Tongue (tissue), 3 donors: ENCODE measurements at places on chromosomes 2 and 18. TPM values are rescaled to one million over a fixed set of nuclear protein-coding genes. Genes with fewer than 3 reads are reported as not detected.
A peak's percentile ranks its signal among the peaks of the same experiment; 100 is the strongest.

- DNase-seq, result no peak
These were observed 124.1 kb upstream of the FIGN start for GRCh38 chr2:163859951-163860350.

- no peak for DNase-seq
These were observed 12.3 kb downstream of the KLF7 start for GRCh38 chr2:207153266-207153975.

GRCh38 chr2:97870396-97870843 lies 125.3 kb downstream of the TMEM131 start:
- peak; percentile 67 for DNase-seq

GRCh38 chr2:176931588-176932563 lies 280.7 kb upstream of the HNRNPA3 start:
- DNase-seq, result peak; percentile 28

DNA sequence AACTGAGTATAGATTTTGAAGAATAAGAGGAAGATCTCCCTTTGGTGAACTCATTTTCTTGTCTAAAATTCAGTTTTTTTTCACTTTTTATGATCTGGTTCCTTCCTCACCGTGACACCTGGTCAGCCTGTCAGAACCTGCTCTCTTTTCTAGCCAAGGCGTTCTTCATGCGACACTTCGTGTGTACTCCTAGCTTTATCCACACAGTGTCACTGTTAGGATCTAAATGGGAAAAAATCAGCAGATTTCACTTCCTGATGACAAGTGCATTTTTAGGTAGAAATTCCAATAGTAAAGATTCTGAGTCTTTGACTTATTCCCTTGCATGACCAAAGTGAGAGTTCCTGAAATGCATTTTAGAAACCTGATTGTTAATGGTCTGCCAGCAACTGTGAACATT lies 89.8 kb downstream of the KLHL14 start:
- DNase-seq, result no peak

DNA sequence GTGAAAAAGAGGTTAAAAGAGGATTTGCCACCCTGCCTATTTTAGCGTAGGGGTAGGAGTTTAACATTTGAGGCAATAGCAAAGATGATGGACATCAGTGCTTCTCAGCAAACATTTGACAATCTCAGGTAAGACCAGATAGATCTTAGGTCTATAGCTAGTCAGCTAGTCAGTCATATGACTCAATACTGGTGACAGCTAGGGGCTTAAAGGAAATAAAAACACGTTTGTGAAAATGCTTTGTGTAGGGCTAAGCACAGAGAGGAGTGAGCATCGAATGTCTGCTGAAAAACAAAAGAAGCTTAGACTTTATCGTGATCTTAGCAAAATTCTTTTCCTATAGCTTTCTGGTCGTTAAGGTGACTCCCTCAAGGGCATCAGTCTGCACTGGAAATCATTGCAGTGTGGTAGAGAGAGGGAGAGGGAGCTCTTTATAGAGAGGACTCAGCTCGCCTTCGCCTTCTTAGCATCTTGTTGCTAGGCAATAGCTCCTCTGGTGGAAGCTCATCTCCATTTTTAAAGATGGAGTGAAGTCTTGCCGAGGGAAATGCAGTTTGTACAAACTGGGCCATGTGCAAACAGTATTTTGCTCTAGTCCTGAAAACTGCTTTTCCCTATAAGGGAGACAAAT lies 62.8 kb upstream of the SLC38A11 start:
- DNase-seq, result peak; percentile 4

DNA sequence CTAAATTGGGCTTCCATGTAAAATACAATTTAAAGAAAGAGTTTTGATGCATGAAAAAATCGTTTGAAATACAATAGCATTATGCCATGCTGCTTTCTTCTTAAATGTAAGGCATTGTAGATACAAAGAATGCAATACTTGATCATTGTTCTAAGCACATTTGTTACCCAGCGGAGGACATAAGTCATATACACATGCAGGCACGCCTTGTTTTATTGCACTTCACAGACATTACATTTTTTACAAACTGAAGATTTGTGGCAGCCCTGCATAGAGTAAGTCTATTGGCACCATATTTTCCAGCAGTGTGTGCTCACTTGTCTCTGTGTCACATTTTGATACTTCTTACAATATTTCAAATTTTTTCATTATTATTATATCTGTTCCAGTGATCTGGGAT lies 345.0 kb downstream of the CLIP4 start:
- DNase-seq, result no peak

The UGT1A9 gene
- not detected for total RNA-seq

The OSBPL6 gene
- total RNA-seq, result 12.0 TPM

- peak; percentile 62 for DNase-seq
These were observed 578 bp downstream of the IWS1 start for GRCh38 chr2:127525691-127526131.

GRCh38 chr2:176455816-176456291 lies 186.6 kb downstream of the MTX2 start:
- DNase-seq, result peak; percentile 82

- no peak for DNase-seq
These were observed 1269.0 kb upstream of the DDX18 start for GRCh38 chr2:116545286-116546068.

GRCh38 chr18:31252522-31252921 lies 65.4 kb upstream of the DSG1 start:
- DNase-seq, result no peak

- no peak for DNase-seq
These were observed 294.4 kb downstream of the ZNF521 start for GRCh38 chr18:25057491-25058050.

DNA sequence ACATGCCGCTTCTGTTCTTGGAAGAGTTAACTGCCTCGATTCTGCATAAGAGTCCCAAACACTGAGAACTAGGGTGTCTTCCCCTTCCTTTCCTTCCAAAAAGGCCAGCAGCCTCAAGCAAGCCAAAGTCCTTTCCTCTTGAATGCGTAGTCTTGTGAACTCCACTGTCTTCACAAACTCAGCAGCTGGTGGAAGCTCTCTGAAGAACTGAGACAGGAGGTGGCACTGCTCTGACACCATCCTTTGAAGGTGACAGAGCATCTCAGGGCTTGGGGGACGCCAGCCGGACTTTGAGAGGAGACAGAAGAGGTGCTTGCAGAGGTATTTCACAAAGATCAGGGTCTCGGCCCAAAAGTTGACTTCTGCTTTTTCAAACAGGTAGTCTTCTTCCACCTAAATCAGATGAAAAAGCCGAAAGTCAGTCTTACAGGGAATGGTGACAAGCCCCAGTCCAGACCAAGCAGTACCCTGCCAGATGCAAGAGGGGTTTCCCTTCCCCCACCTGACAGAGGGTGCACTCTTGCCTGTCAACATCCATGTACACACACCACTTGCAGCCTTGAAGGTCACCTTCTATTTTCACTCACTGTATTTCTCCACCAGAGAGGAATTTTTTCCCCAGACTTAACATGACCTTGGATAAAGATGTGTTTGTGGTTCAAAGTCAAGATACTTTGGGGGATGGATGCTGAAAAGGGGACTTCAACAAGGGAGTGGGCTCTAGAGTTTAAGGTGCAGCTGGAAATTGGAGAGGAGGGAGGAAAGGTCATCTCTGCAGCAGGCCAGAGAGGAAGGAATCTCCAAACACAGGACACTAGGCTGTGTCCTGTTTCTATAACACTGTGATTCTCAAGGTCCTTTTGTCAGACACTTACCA lies 4.8 kb upstream of the ZFP36L2 start:
- no peak for DNase-seq

- no peak for DNase-seq
These were observed 86.6 kb upstream of the RGPD5 start for GRCh38 chr2:109707281-109708147.

- DNase-seq, result no peak
These were observed 68.2 kb upstream of the HPCAL1 start for GRCh38 chr2:10234409-10235094.

- no peak for DNase-seq
These were observed 46.6 kb downstream of the VAPA start for GRCh38 chr18:9960258-9960904.

DNA sequence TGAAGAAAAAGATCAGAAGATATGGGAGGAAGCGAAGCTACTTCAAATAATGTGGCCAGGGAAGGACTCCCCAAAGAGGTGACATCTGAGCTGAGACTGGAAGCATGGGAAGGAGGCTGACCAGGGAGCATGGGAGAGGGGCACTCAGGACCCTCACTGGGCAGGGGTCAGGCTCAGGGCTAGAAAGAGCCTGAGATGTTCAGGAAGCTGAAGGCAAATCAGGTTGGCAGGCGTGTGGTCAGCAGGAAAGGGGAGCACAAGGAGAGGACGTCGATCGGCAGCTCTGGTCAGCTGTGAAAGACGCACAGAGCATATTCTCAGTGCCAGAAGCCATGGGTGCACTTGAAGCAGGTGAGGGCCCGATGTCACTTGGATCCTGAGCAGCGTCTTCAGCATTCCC lies 38.2 kb upstream of the KLHL29 start:
- DNase-seq, result no peak

DNA sequence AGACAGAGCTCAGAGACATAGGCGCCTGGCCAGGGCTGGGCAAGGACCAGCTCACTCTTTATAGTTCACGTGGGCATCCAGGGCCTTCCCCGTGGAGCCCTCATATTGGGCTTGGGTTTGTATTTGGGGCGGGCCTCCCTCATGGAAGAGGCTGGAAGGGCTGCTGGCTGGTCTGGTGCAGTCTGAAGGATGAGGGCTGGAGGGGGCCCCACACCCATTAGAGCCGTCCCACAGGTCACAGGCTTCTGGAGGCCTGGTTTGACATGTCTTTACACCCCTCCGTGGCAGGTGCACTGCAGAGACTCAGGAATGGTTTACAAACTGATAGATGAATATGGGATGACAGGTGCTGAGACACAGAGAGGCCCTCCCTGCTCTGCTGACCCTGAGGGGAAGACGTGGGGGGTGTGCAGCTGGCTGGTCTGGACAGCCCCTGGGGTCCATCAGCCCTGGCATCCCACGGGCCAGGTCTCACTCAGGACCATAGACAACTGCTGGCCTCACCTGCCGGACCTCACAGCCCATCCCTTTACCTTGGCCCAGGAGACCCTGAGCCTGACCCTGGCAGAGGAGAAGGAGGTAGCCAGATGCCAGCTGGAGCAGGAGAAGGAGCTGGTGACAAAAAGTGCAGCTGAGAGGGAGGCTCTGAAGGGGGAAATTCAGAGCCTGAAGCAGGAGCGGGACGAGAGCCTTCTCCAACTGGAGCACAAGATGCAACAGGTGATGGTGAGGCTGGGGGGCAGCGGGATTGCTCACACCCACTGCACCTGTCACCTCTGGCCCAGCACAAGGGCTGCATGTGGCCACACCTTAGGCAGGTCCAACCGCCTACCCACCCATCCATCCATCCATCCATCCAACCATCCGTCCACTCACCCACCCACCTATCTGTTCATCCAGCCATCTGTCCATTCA lies 43.9 kb downstream of the CROCC2 start:
- no peak for DNase-seq

The EPC2 gene
- 45.2 TPM for total RNA-seq

The C2orf66 gene
- not detected for total RNA-seq

- no peak for DNase-seq
These were observed 52.3 kb downstream of the C18orf63 start for GRCh38 chr18:74367905-74368304.

DNA sequence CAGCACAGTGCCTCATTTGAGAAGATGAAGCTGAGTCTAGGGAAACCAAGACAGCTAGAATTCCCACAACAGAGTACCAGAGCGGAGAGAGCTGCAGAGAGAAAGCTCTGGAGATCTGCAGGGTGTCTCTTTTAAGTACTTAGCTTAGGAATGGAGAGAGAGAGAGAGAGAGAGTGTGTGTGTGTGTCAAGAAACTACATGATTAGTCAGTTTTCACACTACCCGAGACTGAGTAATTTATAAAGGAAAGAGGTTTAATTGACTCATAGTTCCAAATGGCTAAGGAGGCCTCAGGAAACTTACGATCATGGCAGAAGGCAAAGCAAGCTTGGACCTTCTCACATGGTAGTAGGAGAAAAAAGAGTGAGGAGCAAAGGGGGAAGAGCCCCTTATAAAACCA lies 64.0 kb downstream of the HIBCH start:
- DNase-seq, result no peak

The CAPN14 gene
- 20.5 TPM for total RNA-seq

DNA sequence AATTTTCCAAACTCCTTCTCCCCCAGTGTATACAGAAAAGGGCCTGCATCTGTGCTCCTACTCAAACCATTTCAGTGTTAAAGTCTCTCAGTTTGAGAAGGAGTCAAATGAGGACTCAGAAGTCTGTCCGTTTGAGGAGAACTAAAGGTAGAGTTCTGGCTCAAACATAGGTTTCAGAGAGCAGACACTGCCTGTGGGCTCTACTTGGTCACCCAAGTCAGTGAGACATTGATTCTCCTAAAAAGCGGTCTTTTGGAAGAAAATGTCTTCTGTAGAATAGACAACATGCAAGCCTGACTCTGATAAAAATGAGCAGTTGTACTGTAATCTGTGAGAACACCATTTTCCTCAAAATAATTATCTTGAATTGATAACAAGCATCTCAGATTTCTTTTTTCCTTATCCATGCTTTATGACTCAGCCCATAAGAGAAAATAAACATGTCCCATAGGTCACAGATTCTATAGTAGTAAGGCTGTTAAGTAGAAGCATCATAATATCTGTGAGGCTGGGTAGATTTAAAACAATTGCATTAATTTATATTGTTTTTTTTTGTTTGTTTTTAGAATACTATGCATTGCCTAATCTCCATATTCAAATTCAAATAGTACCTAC lies 82.8 kb downstream of the ASXL3 start:
- no peak for DNase-seq

DNA sequence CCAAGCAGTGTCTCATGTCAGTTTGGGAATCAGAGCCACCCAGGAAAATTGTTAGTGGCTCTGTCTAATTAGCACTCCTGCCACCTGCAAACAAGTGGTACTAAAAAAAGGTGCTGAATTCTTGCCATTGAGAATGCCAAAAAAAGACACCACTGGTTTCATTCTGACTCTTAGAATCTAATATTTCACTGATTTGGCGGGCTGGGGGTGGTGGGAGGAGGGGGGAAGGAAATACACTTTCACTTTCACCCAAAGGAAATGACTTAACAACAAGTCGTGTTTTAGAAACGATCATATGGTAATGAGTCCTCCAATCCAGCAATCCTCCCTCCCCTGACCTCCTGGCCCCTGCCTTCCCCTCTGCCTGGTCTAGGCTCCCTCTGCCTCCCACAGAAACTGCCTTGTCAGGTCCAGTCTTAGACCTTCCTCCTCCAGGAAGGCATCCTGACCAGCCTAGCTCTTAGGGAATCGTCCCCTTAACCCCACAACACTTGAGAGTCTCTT lies 4.4 kb upstream of the KLHL29 start:
- no peak for DNase-seq

GRCh38 chr2:24492421-24493279 lies 1.6 kb downstream of the NCOA1 start:
- DNase-seq, result peak; percentile 59
